ENCODE measurements at places on chromosomes 4 and X. TPM values are rescaled to one million over a fixed set of nuclear protein-coding genes. Genes with fewer than 3 reads are reported as not detected.

DNA sequence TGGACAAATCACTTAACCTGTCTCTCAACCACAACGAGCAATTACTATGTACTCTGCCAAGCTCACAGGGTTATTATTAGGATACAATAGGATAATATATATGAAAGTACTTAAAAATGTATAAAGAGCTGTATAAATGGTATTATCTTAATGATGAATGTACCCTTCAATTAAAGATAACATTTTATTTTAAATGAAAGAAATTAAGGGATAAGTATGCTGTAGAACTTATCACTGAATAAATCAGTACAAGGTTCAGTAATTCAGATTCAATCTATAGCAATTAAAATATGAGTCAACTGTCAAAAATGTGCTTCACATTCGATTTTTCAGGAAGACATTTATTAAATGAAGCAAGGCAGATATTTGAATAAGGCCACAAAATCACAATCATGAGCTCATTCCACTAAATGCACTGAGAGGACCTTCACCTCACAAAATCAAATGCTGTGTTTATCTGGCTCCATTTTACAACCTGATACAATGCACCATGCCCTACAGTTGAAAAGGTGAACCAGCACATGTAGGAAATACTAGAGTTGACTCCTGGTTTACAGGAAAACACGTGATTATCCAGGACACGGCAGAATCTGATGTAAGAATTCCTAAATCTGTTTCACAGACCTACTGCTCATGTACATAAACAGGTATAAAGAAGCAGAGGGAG lies 4.4 kb downstream of the LRCH2 start:
- H3K27ac ChIP-seq, result no peak overlapping the region
- no peak overlapping the region for H3K4me3 ChIP-seq

DNA sequence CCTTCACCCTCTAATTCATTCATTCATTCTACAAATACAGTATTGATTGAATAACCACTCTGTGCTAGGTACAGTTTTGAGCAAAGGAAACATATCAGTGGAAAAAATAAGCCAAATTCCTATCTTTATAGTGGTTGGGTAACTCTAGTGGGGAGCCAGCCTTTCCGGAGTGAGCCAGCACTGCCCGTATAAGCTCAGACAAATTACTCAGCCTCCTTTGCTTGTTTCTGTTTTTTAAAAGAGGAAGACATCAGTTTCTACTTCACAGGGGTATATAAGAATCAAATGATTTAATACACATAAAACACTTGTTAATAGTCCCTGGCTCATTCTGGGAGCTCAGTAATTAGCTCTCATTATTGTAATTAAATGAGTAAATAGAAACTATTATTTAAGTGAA lies 238.2 kb upstream of the MAD2L1 start:
- no peaks in the 10 kb centered on the region for H3K27me3 ChIP-seq
- H3K36me3 ChIP-seq, result no peaks in the 10 kb centered on the region
- DNase-seq, result no peak

The GPRASP1 gene
- 3.7 TPM for total RNA-seq

DNA sequence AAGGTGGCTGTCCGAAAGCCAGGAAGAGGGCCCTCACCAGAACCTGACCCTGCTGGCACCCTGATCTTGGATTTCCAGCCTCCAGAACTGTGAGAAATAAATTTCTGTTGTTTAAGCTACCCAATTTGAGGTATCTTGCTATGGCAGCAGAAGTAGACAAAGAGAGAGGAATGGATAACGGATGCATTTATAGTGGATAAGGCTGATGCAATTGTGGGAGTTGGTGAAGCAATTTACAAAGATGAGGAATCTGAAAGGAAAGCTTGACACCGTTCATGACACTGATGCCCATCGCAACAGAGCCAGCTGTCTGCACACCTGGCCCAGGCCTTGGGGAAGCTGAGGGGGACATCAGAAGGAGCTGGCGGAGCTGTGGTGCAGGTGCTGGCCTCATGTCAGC lies 35.7 kb upstream of the MSL3 start:
- no peak overlapping the region for H3K4me3 ChIP-seq
- no peaks in the 10 kb centered on the region for H3K27me3 ChIP-seq
- H3K36me3 ChIP-seq, result no peaks in the 10 kb centered on the region
- no peaks in the 10 kb centered on the region for H3K4me1 ChIP-seq
- no peak for DNase-seq

The PPP2R3B gene
- total RNA-seq, result 22.9 TPM

DNA sequence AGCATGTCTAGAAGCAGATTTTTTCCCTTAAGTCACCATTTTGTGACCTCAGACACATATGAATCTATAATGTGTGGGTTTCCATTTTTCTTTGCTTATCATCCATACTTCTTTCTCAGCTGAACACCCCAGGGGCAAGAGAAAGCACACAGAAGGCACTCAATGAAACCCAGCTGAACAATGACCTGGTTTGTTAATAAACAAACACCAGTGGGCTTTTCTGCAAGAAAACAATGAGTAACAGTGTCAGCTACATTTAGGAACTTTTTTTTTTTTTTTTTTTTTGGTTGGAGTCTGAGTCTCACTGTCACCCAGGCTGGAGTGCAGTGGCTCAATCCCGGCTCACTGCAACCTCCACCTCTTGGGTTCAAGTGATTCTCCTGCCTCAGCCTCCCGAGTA lies 40.7 kb upstream of the KLF3 start:
- H3K36me3 ChIP-seq, result no peaks in the 10 kb centered on the region
- DNase-seq, result no peak
- no peak overlapping the region for H3K27ac ChIP-seq
- no peaks in the 10 kb centered on the region for H3K4me1 ChIP-seq

The NWD2 gene
- 0.42 TPM for total RNA-seq

- no peaks in the 10 kb centered on the region for H3K27me3 ChIP-seq
- DNase-seq, result no peak
- H3K4me1 ChIP-seq, result no peaks in the 10 kb centered on the region
Measured at GRCh38 chr4:41933997-41934503, 1.2 kb upstream of the TMEM33 start.

The DUX4 gene
- not detected for total RNA-seq

- no peaks in the 10 kb centered on the region for H3K27me3 ChIP-seq
- DNase-seq, result no peak
- H3K27ac ChIP-seq, result no peak overlapping the region
- no peaks in the 10 kb centered on the region for H3K4me1 ChIP-seq
- no peak overlapping the region for H3K4me3 ChIP-seq
- H3K36me3 ChIP-seq, result no peaks in the 10 kb centered on the region
Measured at GRCh38 chrX:5780821-5781220, 447.8 kb downstream of the NLGN4X start.

DNA sequence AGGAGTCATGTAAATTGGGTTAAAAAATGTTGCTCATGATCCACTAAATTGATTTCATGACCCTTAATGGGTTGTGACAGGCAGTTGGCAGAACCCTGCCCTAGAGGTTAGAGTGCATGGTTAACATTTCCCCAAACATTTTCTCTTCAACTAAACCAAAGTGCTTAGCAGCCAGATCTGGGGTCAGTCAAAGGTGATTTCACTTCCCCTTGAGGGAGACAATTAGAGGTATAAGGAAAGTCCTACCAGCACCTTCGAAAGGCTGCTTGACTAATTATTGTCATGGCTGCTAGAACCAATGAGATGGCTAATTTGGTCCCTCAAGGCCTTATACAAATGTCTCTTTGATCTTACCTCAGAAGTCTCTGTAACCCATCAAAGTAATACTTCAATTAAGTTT lies 30.9 kb upstream of the INTS6L start:
- DNase-seq, result no peak
- H3K27me3 ChIP-seq, result no peaks in the 10 kb centered on the region
- H3K4me3 ChIP-seq, result no peak overlapping the region
- H3K36me3 ChIP-seq, result no peaks in the 10 kb centered on the region
- H3K27ac ChIP-seq, result no peak overlapping the region

The ADH1C gene
- 240 TPM for total RNA-seq

DNA sequence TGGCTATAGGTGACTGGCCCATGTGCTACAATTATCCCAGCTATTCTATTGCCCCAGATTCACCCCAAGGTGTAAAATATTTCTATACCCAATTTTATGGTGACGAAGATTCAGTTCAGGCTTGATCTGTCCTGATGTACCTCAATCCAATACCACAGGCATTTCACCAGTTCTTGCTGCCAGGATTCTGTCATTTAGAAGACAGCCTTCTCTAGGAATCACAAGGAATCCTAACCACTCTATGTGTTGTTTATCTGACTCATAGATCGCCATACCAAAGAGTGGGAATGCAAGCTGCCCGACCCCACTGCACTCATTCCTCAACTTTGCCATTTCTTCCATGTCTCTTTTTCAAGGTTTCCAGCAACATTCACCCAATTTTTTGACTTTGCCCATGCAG lies 355.0 kb upstream of the EMCN start:
- no peak overlapping the region for H3K27ac ChIP-seq

The CT45A5 gene
- total RNA-seq, result not detected

DNA sequence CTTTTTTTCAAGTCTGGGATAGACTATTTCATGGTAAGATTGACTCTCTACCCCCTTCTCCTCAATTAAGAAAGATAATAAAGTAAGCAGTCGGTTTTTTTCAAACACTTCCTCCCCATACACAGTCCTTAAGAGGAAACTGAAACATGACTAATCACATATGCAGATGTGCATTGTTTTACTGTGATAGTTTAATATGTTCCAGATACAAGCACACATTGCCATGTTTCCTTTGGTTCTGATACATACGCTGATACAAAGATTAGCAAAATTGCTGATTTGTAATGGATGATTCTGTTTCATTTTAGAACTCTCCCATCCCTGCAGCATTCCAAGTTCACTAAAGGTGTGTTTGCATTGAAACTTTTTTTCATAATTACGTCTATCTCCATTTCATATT lies 76.1 kb downstream of the FBXO8 start:
- DNase-seq, result no peak
- H3K4me3 ChIP-seq, result no peak overlapping the region
- H3K27me3 ChIP-seq, result peaks cover 12% of the 10 kb centered on the region

DNA sequence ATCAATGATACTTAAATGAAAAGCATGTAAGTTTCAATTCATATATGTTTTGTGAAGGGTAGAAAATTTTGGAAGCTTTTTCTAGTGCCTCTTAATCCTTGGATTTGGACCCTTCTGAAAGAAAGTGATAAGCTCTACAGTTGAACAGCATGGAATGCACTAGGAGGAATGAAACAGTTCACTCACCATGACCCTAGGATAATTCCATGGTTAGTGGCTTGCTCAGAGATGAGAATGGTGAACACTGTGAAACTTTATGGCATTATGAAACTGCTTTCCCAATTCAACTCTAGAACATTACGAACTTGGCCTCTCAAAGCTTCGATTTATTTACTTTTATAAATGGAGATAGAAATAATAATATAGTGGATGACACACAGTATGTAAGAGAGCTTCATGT lies 88.9 kb upstream of the FAT4 start:
- DNase-seq, result no peak
- no peaks in the 10 kb centered on the region for H3K36me3 ChIP-seq
- no peaks in the 10 kb centered on the region for H3K27me3 ChIP-seq
- no peak overlapping the region for H3K4me3 ChIP-seq

DNA sequence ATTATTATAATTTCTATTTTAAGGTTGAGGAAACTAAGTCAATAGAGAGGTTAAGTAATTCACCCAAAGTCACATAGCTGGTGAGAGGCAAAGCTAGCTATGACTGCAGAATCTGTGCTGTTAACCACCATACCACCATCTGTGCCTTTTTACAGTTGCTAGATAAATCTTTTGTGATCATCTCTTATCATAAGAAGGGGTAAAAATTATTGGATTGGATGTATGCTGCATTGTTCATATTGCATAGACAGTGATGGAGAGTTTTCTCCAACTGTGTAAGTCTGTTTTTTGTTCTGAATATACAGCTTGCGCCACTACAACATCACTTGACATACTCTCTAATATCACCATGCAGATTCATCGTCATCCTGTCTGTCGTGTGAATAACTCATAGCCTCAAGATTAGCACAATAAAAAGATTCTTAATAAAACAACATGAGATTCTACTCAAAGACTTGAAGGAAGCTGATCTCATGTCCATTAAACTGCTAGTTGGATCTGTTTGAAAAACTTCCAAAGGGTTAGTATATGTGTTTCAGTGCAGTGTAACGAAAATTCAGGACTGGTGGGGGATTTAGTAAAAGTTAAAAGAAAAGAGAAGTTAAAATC lies 495.9 kb downstream of the SPRY1 start:
- no peak overlapping the region for H3K27ac ChIP-seq
- no peak for DNase-seq
- H3K4me3 ChIP-seq, result no peak overlapping the region
- H3K27me3 ChIP-seq, result no peaks in the 10 kb centered on the region

DNA sequence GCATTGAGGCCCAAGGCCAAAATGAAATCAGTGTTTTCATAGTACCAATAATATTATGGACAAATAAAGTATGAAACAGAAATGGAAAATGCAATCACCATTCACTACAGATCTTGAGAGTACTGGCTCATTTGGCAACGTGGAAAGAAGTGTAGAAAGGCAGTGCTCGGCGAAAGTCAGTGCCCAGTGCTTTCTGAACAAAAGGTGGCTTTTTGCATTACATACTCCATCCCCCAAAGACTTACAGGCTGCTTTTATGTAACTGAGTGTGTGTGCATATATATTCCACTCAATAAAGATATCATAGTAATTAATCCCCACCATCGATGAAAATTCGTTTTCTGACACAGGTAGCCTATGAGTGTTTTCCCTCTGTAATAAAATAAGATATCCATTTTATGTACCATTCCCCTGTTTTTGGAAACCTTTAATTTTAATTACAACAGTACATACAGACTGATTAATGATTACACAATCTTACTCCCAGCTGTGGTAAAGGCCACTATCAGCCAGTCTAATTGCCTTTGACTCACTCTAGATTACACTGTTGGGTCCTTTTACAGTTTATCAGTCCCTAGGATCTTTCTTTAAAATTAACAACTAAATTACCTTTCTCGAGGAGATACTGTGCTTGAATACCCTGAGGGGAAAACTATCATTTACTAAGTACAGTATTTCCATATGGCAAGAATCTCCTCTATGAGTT lies 65.9 kb downstream of the MAD2L1 start:
- H3K27me3 ChIP-seq, result no peaks in the 10 kb centered on the region
- no peak overlapping the region for H3K4me3 ChIP-seq
- no peak for DNase-seq
- H3K27ac ChIP-seq, result no peak overlapping the region
- no peaks in the 10 kb centered on the region for H3K4me1 ChIP-seq
- no peaks in the 10 kb centered on the region for H3K36me3 ChIP-seq

DNA sequence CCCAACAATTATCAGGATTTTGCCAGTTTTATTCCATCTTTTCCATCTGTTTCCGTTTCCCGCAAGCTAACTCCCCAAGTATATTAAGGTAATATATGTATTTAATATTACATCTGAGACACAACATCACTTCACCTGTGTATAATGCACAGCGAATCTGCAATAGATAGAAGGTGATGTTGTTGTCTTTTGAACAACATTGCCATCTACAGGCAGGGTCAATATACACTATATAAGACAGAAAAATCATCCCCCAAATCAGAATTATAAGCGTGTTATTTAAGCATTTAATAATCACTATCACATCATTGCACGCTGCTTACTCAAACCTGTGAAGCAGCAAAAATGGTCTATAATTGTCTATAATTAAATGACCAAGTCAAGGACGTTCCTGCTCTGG lies 1115.5 kb downstream of the NLGN4X start:
- H3K4me3 ChIP-seq, result no peak overlapping the region
- H3K4me1 ChIP-seq, result no peaks in the 10 kb centered on the region
- H3K36me3 ChIP-seq, result no peaks in the 10 kb centered on the region
- H3K27me3 ChIP-seq, result no peaks in the 10 kb centered on the region
- no peak overlapping the region for H3K27ac ChIP-seq

Measured in colonic mucosa (tissue), 4 donors.